Activated CD4-positive, alpha-beta T cell treated with anti-CD3 and anti-CD28 coated beads, Interleukin-2, amount 10 ng/mL, durations not matched to agents 7 days and 5 days (primary cell): ENCODE measurements at places on chromosomes 12 and 14.

DNA sequence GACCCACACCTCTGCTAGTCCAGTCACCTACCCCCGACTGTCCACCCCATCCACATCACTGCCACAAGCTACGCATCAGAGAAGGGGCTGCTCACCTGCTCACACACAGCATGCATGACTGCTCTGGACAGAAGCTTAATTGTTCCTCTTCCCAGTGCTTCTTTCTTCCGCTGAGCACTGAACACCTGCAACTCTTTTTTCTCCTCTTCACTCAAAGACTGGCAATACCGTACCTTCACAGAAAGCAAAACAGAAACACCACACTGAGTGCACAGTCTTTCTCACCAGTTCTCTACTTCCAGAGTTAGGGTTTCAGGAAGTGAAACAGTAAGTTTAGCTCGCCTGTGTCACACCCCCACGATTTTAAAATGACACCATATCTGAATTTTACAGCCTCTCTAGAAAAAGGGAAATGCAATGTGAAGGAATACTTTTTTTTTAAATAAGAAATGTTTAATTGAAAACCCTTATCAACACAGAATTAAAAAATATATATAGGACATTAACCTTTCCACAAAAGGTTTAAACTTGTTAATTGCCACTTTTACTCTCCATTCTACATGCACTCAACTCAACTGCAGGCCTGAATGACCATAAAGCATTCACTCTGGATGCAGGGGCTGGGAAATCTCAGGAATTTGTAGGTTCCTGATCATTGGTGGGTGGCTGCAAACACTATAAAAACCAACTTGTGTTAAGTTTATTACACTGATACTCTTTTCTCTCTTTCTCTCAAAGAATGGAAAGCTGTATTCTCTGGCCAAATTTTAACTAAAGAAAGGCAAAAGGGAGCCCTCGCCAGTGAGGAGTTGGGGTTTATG, 120.0 kb downstream of the PRICKLE1 start:
- peak; percentile 26 for DNase-seq

DNA sequence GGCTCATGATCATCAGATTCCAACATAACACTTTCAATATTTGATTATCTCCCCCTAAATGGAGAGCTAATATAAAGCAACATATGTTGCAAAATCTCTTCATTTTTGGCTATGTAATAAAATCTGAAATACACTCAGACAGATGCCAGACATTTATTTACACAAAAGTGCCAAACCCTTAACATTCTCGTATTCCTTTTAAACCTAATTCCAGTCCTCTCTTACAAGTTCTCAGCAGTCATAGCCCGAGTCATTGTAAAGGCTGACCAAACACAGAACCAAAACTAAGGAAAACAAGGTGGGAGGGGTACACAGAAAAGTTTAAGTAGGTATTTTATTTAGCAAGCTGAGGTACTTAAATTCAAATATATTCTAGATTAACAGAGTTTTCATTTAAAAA, 81.4 kb downstream of the LRP6 start:
- no peak for DNase-seq

GRCh38 chr12:70553391-70553859, 83.8 kb downstream of the PTPRB start:
- DNase-seq, result no peak

DNA sequence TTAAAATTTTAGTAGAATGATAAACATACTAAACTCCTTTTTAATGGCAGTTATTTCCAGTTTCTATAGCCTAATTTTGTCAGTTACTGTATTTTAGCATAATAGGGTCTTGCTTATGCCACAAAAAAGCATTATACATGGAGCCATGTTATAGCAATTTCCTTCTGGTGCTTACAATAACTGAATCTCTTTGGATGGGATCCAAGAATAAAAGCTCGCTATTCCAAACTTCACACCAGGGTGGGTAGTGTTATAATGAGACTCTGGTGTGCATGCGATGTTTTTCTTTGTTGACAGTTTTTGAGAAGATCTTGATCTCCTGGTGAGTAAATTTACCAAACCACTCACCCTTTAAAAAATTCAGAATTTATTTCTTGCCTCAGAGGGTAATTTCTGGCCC, 90.4 kb upstream of the CCDC91 start:
- no peak for DNase-seq

GRCh38 chr12:130162267-130162666, at the start of gene FZD10:
TSS of gene FZD10 (plus strand) at chr12:130162464. CDS start at chr12:130162943, 479 bp downstream.
- DNase-seq, result no peak

GRCh38 chr14:79552778-79553177, 658.5 kb downstream of the DIO2 start:
- DNase-seq, result no peak

DNA sequence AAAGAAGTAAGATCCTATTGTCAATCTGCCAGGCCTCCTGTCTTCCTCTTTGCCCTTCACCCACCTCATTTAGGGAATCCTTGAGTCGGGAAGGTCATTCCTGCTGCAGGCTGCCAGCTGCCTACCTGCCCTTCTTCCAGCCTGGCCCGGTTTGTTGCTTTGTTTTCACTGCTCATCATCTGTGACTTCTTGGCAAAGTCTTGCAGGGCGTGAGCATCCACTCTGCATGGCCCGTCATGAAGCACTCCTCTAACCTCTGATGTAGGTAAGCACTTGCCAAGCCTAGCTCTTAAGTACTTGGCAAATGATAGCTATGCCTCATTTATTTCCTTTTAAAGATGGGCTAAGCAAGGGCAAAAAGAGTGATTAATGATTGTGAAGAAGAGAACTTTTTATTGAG, 192.8 kb downstream of the NRXN3 start:
- DNase-seq, result no peak

DNA sequence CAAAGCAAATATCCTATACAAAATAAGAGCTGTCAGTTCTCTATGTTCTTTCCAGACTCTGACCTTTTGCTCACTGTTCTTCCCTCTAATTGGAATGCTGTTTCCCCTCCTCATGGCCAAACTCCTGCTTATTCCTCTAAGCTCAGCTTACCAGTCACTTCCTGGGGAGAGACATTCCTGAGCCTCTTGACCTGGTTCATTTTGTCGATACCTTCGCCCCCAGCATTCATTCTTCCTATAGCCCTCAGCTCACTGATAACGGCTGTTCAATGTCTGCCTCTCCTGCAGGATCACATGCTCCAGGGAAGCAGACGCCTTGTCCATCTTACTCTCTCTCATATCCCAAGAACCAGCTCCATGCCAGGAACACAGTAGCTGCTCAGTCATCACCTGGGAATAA, 431.0 kb downstream of the MED13L start:
- no peak for DNase-seq

GRCh38 chr12:52774629-52775250, 2.4 kb downstream of the KRT76 start:
- DNase-seq, result no peak

DNA sequence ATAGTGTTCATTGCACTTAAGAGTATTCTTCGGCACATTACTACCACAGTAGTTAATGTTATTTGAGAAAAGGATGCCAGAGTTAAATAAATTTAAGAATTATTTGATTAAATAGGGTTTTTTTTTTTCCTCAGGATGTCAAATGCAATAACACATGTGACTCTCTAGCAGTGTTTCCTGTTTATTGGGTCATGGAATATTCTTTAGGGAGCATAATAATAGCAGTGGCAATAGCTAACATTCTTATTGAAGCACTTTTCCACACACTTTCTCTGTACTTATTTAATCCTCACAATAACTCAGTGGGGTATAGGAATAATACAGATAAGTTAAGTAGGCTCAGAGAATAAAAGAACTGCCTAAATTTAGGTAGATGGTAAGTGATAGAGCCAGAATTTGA, 44.3 kb downstream of the SCYL2 start:
- DNase-seq, result no peak

DNA sequence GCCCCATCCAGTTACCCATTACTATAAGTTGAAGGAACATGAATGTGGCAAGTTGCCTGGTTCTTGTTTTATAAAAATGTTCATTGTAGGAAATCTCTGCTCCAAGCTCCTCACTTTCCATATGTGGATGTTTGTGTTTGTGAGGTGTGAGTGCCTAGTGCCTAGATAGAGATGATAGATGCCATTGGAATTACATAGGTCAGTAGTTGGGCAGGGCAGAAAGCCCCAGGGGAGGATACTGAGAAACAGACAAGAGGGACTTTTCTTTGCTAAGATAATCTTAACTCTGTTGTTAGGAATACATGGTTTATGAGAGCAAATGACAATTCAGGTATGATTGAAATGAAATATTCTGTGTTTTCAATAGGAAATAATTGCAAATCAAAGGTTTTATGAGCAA, 226.3 kb upstream of the GRIP1 start:
- no peak for DNase-seq

- peak; percentile 44 for DNase-seq
Measured at GRCh38 chr14:54572316-54572715, 5.4 kb downstream of the SAMD4A start.

DNA sequence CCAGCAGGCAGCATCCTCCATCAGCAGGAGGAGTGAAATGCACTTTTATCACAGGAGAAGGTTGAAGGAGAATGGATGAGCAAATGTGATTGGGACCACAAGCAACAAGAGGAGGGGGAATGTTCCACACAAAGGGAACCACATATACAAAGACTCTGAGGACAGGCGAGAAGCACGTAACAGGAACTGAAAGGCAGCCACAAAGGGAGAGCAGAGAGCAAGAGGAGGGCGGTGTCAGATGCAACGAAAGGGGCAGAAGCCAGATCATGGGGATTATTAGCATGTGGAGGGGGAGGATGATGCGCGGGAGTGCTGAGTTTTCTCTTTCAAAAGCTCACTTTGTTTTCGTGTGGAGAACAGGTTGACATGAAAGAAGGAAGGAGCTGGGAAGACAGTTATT, 241.1 kb downstream of the SPTSSA start:
- peak; percentile 8 for DNase-seq

DNA sequence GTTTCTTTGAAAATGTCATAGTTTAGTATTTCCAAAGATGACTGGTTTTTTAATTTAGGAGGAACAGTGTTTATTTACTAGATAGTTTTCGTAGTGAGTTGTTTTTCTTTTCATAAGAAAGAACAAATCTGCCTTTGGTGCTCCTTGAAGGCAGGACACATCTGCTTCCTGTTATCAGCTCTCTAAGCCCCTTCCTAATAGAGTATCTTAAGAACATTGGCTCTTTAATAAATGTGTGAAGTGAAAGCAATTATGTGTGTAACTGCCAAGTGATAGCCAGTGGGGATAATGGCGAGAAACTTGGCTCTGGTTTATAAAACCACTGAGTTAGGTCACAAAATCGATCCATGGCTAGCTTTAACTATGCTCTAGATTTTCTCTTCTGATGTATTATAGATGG, 23.5 kb upstream of the PPFIBP1 start:
- DNase-seq, result no peak

- no peak for DNase-seq
Measured at GRCh38 chr12:30843211-30843610, 83.3 kb upstream of the TSPAN11 start.

DNA sequence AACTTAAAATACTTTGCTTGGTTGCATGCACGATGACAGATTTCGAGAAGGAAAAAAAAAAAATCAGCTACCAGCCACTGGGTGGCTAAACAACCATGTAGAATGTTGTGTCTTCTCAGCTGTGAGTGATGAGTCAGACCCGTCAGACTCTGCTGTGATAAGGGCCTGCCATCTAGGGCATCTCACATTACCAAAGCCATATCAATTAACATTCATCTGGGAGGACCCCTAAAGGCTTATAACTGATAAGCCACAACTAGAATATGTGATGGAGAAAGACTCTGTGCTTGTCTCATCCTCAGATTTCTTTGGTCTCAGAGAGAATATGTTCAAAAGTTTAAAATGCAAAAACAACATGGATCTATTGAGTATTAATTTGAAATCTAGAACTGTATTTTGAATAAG, 111.5 kb downstream of the PAX9 start:
- no peak for DNase-seq

GRCh38 chr12:57754411-57755193, at the start of gene MARCHF9:
TSS of gene MARCHF9 (plus strand) at chr12:57755103. CDS start at chr12:57755529, 426 bp downstream.
- peak; percentile 91 for DNase-seq

DNA sequence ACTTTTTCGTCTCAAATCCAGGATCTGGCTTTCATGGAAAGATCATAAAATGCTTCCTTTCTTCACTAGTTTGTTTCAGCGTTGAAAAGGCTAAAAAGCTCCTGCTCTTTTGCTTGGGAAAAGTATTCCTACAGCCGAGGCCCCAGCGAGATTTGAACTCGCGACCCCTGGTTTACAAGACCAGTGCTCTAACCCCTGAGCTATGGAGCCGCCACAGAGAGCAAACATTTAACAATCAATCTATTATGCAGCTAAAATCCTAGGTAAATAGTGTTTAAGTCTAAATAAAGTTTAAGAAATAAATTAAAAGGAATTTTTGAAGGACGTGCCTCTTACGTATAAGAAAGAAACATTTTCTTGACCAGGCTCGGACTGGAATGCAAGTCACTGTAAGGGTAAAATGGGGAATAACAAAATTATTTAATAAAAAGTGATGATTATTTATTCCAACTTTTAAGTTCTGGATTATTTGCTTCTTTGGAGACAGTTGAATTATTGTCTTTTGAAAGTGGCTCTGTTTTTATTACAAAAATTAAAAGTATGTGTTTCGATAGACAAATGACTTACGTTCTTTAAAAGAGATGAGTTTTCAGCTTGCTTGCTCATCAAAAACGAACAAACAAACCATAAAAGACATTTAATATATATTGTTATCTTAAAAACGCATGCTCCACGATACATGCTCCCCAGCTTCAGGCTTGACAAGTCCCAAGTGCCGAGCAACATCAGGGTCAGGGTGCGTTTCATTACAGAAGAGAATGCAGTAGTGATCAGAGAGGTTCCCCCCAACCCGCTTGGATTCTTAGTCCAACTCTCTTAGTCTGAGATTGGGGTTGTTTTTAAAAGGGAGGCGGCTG, 10.2 kb downstream of the OR6S1 start:
- peak; percentile 45 for DNase-seq

GRCh38 chr12:57584690-57585089, 6.3 kb upstream of the PIP4K2C start:
- DNase-seq, result no peak

- DNase-seq, result no peak
Measured at GRCh38 chr14:83483063-83483462, 1949.4 kb upstream of the SEL1L start.

DNA sequence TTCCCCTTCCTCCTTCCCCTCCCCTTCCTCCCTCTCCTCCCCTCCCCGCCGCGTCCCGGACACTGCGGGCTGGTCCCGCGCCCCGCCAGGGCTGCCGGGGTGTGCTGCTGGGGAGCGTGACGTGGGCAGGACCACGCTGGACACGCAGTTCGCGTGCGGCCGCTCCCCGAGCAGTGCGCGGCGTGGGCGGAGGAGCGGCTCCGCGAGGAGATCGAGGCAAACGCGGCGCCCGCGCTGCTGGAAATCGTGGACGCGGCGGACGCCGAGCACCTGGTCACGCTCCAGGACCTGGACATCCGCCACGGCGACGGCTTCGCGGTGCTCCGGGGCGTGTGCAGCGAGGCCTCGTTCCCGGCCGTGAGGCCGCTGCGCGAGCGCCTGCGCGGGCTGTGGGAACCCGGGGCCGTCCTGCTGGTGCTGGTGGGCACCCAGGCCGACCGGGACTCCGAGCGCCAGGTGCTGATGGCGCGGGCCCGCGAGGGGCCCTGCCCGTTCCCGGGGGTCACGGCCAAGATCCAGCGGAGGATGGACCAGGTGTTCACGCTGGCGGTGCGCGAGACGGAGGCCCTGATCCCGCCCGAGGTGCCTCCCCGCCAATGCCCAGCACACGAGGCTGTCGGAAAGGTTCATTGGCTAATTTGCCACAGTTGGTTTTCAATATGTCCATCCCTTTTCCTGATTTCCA, 84.3 kb downstream of the TNFAIP2 start:
- DNase-seq, result no peak
